Stimulated activated CD8-positive, alpha-beta memory T cell treated with anti-CD3 and anti-CD28 coated beads, Interleukin-2, amount 100 ng/mL, for 48 hours (primary cell): ENCODE measurements at places on chromosomes 5 and 9.

DNA sequence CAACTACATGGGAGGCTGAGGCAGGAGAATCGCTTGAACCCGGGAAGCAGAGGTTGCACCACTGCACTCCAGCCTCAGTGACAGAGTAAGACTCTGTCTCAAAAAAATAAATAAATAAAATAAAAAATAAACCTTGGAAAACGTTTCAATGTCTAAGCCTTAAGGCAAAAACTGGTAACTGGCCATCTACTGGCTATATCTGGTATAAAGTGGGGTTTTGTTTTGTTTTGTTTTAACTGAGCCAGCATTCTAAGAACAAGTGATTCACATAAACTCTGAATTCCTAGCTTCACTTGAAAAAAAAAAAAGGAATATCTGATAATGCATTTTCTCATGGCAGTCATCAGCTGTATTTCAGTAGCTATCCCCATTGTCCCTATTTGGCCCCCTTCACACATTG lies 126.1 kb upstream of the EFNA5 start:
- DNase-seq = no peak

DNA sequence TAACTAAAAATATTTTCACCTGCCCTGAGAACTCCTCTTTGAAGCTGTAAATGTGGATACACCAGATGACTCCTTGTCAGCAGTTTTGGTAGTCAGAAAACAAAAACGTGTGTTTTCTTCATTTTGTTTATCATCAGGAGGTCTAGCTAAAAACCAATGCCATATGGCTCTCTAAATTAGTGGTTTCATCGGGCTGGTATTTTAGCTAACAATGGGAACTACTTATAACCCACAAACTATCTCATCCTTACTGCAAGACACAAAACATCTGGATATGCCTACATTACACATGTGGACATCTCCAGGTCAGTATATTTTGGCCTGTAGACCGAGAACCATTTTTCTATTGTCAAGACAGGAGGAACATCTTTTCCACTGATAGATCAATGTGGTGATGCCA lies 56.2 kb downstream of the GAS1 start:
- no peak for DNase-seq

DNA sequence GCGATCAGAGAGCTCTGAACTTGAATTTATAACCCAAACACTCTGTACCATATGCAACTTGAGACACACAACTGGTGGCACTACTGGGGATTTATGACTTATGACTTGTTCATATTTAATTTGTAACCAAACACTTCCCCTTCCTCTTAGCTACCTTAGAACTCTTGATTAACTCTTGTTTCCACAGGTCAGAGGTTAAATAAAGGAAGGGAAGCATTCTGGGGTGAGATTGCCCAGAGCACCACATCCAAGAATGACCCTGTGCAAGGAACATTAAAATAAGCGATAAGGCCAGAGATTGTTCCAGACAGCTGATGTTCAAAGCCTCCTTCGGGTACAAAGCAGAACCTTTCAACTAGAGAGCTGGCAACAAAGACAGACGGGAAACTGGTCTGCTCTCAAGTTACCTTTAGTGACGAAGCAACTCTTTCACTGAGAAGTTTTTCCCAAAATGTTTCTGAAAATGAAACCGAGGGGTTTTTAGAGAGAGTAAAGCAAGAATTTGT lies 242.6 kb downstream of the DENND1A start:
- DNase-seq = no peak

DNA sequence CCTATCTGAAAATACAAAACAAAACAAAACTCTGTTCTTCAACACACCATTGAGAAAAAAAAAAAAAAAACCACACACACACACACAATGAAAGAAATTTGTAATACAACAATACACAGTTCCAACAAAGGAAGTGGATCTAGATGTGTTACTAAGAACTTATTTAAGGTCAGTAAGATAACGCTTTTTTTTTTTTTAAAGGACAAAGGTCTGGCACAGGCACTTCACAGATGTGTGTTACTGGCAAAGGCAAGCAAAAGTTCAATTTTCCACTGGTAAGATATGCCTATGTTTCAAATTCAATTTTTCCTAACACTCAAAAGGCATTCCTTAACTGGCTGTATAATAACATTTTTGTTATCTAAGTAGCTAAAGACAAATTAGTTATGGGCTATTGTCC lies 3.6 kb downstream of the RFK start:
- DNase-seq = no peak

- DNase-seq = no peak
Measured at GRCh38 chr9:123064716-123065115, 31.2 kb downstream of the GPR21 start.

GRCh38 chr5:141434006-141434405 lies 3.7 kb downstream of the PCDHGA12 start:
- DNase-seq = no peak

- no peak for DNase-seq
Measured at GRCh38 chr5:68554571-68555279, 339.2 kb downstream of the PIK3R1 start.

- no peak for DNase-seq
Measured at GRCh38 chr9:88812938-88813637, 178.2 kb upstream of the S1PR3 start.

GRCh38 chr5:32297181-32298058 lies 15.3 kb downstream of the MTMR12 start:
- DNase-seq = no peak

- no peak for DNase-seq
Measured at GRCh38 chr5:1378866-1379659, 34.2 kb upstream of the CLPTM1L start.

- DNase-seq = no peak
Measured at GRCh38 chr9:138073808-138074207, 196.2 kb downstream of the CACNA1B start.

DNA sequence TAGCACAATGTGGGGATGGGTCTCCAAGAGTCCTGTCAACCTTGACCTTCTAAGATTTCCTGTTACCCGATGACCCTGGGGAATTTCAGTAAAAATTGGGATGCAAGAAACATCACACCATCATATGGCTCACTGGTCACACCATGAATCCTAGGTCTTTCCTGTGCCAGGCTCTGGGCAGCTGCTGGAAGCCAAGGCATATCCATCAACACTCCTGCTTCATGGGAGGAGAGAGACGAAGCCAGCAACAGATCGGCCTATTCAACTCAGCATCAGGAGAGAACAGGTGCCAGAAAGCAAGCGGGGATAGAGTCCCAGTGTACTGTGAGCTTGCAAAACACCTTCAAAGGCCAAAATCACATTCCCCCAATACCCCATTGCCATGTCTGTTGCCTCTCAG lies 6.5 kb upstream of the NEK6 start:
- no peak for DNase-seq

GRCh38 chr5:108548684-108549596 lies 167.0 kb upstream of the FBXL17 start:
- DNase-seq = no peak

GRCh38 chr9:74498621-74499095 lies 1.5 kb downstream of the RORB start:
- no peak for DNase-seq

DNA sequence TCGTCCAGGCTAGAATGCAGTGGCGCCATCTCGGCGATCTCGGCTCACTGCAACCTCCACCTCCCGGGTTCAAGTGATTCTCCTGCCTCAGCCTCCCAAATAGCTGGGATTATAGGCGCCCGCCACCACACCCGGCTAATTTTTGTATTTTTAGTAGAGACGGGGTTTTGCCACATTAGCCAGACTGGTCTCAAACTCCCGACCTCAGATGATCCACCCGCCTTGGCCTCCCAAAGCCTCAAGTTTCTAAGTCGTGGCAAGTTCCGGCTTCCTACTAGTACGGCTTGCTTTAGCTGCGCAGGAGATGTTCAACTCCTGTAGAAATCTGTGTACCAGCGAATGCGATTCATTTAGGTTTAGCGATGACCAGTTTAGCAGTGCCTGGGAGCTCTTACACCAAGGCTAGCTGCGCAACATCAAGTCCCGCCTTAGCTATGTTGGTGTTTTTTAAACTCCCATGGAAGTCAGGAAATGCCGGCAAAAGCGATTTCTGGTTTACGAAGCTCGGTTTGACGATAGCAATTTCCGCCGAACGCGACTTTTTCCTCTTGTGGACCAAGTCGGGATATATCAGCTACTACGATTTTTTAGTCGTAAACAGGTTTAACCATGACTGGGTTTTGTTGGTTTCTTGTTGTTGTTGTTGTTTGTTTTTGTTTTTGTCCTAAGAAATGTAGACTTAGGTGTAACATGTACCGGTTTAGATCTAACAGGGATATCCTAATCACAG lies 46.4 kb downstream of the ANXA2R start:
- DNase-seq = no peak

DNA sequence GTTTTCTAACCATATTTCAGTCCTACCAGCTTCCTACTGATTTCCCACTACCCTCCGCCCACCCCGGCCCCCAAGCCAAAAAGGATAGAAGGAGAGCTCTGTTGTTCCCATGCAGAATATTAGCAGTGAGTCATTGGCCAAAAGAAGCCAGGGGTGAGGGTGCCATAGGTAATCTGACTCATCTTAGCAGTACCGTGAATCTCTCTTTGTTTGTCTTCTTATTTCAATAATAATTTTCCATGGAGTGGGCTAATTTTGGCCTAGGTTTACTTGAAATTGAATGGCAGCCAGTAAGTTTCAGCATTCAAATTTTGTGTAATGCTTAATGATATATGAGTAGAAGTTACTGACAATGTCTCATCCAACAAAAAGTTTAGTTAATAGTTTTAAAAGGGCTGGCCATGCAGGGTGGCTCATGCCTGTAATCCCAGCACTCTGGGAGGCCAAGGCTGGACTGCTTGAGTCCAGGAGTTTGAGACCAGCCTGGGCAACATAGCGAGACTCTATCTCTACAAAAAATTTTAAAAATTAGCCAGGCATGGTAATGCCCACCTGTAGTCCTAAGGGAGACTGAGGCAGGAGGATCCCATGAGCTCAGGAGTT lies 74.2 kb downstream of the C9orf152 start:
- no peak for DNase-seq

GRCh38 chr9:116219686-116220085 lies 66.1 kb downstream of the PAPPA start:
- DNase-seq = no peak

GRCh38 chr9:23563517-23563916 lies 262.5 kb downstream of the ELAVL2 start:
- DNase-seq = no peak

DNA sequence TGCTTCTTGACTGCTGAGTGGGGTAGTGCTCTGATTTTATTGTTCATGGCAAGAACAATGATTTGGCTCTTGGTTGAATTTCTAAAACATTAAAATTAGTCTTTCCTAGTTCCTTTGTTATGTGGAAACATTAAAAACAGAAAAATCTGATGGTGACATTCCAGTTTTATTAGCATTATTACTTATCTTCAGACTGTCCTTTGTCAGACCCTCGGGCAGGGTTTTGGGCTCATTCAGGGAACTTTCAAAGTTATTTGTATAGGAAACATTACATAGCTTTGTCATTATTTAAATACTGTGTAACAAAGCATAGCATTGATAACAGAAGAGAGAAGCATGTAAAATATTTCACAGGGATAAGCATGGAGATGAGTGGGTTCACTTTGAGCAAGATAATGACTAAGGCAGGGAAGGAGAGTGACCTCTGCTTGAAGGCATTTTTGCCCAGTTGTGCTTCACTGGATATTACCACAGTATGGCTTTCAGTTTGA lies 119.9 kb downstream of the KDM4C start:
- no peak for DNase-seq

GRCh38 chr5:59769832-59770231 lies 123.7 kb downstream of the PDE4D start:
- no peak for DNase-seq

DNA sequence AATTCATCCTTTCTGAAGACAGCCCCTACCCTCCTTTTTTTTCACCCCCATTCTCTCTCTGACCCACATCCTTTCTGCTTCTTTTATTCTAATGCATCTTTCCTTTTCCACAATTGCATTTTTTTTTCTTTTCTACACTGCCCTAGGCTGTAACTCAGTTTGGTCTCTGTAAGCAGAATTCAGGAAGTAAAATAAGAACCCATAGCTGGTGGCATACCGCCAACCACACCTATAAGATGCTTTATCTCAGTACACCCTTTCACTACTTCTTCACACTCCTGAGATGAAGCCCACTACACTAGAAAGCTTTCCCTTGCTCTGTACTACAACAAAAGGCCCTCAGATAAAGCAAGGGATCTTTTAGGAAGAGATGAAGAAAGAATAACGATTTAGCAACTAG lies 16.1 kb upstream of the TSSK1B start:
- no peak for DNase-seq

- no peak for DNase-seq
Measured at GRCh38 chr5:122499585-122499984, 187.5 kb downstream of the SNCAIP start.

DNA sequence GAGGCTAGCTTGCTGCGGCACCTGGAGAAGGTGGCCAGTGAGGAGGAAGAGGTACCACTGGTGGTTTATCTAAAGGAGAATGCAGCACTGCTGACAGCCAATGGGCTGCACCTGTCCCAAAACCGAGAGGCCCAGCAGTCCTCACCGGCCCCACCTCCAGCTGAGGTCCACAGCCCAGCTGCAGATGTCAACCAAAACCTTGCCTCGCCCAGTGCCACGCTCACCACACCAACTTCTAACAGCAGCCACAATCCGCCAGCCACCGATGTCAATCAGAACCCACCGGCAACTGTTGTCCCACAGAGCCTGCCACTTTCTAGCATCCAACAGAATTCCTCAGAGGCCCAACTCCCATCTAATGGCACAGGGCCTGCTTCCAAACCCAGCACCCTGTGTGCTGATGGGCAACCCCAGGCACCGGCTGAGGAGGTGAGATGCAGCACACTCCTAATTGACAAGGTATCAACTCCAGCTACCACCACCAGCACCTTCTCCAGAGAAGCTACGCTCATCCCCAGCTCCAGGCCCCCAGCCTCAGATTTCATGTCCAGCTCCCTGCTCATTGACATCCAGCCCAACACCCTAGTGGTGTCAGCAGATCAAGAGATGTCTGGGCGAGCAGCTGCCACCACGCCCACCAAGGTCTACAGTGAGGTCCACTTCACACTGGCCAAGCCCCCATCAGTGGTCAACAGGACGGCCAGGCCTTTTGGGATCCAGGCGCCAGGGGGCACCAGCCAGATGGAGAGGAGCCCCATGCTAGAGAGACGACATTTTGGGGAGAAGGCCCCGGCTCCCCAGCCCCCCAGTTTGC lies 8.0 kb downstream of the SYNPO start:
- DNase-seq = no peak
